ENCODE measurements at places on chromosomes 1 and 21. TPM values are rescaled to one million over a fixed set of nuclear protein-coding genes. Genes with fewer than 3 reads are reported as not detected.

DNA sequence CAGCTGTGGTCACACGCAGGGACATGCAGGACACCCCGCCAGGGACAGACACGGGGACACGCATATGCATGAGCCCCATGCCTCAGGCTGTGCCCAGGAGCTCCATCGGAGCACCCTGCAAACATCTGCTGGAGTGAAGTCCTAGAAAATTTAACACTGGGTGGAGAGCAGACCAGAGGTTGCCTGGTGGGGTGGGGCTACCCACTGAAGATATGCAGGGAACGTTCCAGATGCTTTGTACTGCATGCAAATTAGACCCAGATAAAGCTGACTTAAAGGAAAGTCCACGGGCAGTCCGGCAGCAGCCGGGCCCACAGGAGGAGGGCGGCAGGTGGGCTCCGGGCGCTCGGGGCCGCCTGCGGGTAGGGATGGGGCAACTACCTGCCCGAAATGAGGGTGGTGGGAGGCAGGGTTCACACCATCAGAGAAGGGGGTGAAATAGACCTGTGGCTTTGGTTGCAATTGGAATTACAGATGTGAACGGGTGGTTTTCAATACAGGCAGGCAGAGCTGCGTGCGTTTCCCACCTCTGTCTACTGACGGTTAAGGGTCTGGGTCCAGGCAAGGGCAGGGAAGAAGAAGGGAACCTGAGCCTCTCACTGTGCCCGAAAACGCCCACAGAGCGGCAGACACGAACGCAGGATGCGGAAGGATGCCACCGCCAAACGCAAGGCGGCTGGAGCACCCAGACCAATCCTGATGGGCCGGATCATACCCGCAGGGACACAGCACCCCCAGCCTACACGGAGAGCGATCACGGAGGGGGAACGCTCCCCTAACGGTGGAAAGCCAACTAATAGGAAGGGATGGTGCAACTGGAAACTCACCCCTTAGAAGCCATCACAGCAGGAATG lies 21.0 kb downstream of the CFAP74 start:
- DNase-seq, result no peak

DNA sequence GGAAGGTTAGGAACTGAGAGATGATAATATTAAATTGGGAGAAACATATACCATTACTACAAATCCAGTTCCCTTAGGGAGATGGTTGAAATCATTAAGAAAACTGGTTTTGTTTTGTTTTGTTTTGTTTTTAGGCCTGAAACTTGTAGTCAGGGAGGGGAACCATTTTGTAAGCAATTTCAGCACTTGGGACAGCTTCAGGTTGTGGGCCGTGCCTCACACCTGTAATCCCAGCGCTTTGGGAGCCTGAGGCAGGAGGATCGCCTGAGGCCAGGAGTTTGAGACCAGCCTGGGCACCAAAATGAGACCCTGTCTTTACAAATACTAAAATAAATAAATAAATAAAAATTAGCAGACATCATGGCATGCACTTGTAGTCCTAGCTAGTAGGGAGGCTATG lies 694.3 kb upstream of the NR5A2 start:
- no peak for DNase-seq

- DNase-seq, result no peak
Measured at GRCh38 chr1:219379691-219380090, 206.0 kb downstream of the LYPLAL1 start.

DNA sequence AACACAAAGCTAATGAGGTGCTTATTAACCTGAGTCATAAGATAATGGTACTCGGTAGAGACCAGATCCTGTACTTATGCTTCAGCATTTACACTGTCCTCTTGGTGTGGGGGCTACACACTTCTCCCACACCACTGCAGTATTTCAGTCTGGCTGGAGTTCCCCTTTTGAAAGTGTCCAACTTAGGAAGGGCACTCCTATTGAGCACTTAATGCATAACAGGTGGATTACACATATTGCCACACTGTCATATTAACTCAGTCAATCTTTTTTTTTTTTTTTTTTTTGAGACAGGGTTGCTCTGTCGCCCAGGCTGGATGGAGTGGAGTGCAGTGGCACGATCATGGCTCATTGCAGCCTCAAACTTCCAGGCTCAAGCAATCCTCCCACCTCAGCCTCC lies 1.5 kb downstream of the GPATCH4 start:
- DNase-seq, result no peak

Gene ATAD3C
- total RNA-seq, result not detected

Gene IL20
- total RNA-seq, result not detected

Gene PODN
- total RNA-seq, result 0.82 TPM

DNA sequence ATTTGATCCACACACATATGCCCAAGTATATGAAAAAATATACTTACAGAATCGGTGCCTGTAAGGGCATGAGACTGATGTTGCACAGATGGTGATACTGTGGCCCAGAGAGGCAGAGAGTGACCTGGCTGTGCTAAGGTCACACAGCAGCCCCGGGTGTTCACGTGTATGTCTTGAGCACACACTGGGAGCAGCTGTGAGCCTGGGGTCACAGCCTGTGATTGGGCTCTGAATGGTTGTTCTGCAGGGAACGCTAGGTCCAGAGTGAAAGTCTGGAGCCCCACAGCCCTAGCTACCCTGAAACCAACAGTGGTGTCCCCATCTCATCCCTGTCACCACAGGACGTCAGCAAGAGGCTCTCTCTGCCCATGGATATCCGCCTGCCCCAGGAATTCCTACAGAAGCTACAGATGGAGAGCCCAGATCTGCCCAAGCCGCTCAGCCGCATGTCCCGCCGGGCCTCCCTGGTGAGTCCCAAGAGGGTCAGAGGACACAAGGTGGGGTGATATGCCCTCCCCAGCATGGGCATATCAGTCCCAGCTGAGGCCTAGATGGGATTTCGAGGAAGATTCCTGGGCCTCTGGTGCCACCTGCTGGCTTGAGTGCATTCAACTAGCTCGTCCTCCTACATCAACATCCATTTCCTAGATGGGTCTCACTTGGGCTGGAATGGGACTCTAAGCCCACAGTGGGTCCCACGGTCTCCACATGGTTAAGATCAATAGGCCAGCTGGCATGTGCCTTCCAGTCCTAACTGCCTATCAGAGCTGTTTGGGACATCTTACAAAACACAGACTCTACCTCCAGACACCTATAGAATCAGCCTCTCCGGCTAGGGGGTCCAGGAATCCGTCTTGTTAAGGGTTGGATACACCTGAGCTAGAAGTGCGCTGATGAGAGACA lies 19.7 kb downstream of the CDK18 start:
- DNase-seq, result peak; percentile 84

GRCh38 chr1:245488346-245489129 lies 333.8 kb downstream of the KIF26B start:
- DNase-seq, result no peak

- no peak for DNase-seq
Measured at GRCh38 chr1:12370333-12370975, 140.6 kb downstream of the VPS13D start.

DNA sequence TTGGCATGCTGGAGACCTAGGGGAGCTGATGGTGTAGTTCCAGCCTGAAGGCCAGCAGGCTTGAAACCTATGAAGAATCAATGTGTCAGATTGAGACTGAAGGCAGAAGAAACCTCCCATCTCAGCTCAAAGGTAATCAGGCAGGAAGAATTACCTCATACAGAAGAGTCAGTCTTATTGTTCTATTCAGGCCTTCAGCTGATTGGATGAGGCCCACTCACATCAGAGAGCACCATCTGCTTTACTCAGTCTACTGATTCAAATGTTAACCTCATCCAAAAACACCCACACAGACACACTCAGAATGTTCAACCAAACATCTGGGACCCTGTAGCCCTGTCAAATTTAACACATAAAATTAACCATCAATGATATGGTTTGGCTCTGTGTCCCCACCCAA lies 13.7 kb upstream of the CCN1 start:
- DNase-seq, result no peak

Gene ADCY10
- total RNA-seq, result 0.41 TPM

GRCh38 chr1:99964806-99965205 lies 5.0 kb upstream of the SLC35A3 start:
- DNase-seq, result no peak

GRCh38 chr1:40435876-40436275 lies 14.4 kb upstream of the ZFP69B start:
- no peak for DNase-seq

GRCh38 chr1:213266983-213267772 lies 216.1 kb downstream of the RPS6KC1 start:
- no peak for DNase-seq

Gene NTMT2
- 0.41 TPM for total RNA-seq

Gene SCAF4
- 5.7 TPM for total RNA-seq

GRCh38 chr1:108646648-108647269 lies 14.1 kb downstream of the HENMT1 start:
- no peak for DNase-seq

GRCh38 chr1:166952002-166952746 lies 23.2 kb downstream of the ILDR2 start:
- DNase-seq, result no peak

Gene XKR8
- total RNA-seq, result 2.4 TPM

Gene YIPF1
- total RNA-seq, result 15.5 TPM

- DNase-seq, result no peak
Measured at GRCh38 chr1:248871837-248872401, 13.0 kb upstream of the ZNF692 start.

DNA sequence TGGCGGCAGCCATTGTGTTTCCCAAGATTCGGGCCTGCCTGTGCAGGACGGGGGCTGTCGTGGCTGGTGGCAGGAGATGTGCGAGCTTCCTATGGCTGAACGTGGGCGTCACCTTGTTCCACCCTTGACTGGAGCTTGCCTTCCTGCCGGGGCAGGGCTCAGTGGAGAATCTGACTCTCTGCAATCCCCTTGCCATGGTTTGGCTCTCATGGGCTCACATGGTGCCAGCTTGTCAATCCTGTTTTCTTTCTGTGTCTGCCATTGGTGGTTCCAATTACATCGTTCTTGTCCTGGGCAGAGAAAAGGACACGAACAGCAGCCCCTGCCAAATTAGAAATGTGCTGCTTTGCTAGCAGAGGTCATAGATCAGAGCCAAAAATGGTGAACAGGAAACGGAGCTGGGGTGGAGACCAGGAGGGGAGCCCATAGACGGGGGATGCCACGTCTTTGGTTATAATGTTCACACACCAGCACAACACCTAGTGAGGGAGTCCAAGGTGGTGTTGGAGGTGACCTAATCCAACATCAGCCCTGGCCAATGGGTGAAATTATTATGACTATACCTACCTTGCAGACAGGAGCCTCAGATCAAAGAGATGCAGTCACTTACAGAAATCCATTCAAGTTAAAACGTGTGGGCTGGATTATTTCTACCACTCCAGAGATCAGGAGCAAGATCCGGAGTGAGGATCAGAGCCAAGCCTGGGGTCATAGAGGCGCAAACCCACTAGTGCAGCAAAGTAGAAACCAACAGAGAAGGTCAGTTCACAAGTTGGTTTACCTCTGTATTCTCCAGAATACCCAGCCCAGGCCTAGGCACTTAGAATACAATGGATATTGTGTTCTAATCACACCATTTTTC lies 253.1 kb downstream of the SIPA1L2 start:
- no peak for DNase-seq

GRCh38 chr1:211474451-211474850 lies 17.5 kb downstream of the RD3 start:
- no peak for DNase-seq

DNA sequence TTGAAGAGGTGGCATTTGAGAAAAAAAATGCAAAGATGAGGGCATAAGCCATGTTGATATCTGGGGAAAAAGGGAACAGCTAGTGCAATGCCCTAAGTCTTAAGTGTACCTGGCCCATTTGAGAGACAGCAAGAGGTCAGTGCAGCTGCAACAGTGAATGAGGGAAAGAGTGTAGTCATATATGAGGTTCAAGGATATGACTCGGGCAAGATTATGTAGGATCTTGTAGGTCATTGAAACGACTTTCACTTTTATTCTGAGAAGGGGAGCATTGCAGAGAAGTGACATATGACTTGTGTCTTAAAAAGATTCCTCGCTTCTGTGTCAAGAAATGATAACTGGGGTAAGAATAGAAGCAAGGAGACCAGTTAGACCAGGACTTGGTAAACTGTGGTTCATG lies 31.0 kb downstream of the NTMT2 start:
- DNase-seq, result no peak

Gene RAD54L
- 0.82 TPM for total RNA-seq

DNA sequence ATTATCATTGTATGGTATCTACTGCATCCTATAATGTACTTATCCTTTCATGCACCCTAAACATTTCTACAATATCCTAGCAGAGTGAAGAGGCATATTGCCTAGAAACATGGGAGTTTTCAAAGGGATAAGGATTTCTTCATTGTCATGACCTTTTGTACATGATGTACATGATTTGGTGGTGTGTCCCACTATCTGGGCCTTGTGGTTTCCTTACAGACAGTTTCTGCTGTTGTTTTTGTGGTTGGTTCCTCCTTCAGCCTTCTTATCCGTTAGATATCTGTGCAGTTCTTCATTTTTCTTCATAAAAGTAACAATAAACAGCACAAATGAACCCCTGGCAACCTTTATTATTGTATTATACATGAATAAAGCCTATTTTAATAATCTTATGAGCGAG lies 70.4 kb upstream of the BACH1 start:
- no peak for DNase-seq

DNA sequence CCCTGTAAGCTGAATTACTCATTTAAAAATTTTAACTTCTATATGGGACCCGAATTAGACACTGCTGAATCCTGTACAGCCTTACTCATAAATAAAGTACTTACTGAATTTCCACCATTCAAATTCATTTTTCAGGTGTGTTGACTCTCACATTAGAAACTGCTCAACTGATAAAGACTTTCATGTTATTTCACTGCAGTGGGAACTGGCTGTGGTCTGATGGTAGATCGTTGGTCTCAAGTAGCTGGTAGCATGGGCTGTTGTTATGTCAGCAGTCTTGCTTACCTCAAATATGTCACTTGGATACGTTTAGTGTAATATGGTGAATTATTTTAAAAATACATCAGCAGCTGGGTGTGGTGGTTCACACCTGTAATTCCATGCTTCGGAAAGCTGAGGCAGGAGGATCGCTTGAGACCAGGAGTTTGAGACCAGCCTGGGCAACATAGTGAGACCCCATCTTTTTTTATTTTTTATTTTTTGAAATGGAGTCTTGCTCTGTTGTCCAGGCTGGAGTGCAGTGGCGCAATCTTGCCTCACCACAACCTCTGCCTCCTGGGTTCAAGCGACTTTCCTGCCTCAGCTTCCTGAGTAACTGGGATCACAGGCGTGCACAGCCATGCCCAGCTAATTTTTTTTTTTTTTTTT lies 10.4 kb downstream of the DEGS1 start:
- DNase-seq, result no peak

- DNase-seq, result no peak
Measured at GRCh38 chr1:66334318-66334717, 199.6 kb upstream of the SGIP1 start.

Gene NBPF4
- not detected for total RNA-seq

DNA sequence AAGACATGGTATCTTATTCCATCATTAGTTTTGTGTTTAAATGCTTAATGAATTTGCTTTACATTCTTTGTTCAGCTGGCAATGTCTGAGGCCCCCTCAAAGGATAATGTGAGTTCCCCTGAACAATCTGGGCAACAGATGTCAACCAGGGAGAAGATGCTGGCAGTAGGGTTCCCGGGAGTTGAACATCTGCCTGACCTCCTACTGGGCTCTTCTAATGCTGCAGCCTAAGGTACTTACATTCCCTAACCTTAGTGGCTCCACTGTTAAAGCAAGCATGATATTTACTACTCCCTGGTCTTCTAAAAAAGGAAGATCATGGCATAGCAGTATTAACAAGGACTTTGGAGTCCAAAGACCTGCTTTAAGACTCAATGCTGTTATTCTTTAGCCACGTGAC lies 574.9 kb upstream of the NR5A2 start:
- DNase-seq, result no peak
